ENCODE measurements at places on chromosomes 11 and 22.

GRCh38 chr22:46196278-46196677, 46.0 kb downstream of the PPARA start:
- no peak for DNase-seq

DNA sequence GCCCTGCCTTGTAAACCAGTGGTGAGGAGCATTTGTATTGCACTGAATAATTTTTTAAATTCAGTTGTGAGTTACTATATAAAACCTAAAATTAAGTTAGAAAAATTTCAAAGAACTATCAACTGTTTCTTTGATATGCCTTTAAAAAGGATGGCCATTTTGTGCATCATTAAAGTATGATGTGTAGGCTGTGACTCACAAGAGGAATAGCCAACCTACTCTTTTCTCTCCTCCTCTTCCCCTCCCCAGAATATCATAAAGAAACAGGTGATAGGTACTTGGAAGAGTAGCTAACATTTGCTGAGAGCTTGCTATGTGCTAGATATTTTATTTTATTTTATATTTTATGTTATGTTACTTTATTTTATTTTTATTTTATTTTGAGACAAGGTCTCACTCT, 10.6 kb upstream of the PIK3C2A start:
- no peak for DNase-seq

DNA sequence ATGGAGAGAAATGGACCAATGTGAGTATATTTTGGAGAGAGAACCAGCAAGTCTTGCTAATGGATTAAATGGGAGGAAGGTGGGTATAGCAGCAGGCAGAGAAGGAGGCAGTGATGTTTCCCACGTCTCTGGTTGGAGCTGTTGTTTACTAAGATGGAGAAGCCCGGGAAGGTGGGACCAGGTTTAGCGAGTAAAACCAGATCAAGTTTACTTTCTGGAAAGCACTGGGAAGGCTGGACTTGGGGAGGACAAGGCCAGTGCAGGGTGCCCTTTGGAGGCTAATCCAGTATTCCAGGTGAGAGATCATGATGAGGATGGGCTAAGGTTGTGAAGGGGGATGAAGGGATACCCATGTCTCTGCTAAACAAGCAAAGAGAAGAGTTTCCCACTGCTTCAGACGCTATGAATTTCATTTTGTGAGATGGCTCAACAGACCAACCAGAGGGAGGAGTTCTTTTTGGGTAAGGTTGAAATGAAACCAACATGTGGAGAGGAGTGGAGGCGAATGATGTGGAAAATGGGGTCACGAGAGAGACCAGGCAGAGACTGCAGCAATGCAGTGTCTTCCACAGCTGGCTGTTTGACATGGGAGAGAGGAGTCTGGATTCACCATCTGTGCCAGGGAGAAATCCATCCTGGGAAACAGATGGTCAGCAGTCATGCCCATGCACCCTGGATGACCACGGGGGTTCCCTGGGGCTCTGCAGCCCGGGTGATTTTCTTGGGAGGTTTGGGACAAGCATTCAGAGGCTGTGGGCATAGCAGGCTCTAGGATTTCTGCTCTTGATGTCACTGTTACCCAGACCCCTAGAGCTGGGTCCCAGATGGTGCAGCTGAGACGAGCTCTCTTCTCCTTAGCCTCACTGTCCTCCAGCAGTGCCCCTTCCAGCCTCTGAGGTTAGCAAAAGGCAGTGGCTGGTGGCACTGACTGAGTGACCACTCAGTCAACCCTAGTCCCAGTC, 24.9 kb downstream of the COMMD9 start:
- DNase-seq: no peak

- DNase-seq: no peak
These were observed 36.7 kb upstream of the B3GNT6 start for GRCh38 chr11:76997512-76997911.

GRCh38 chr11:120398132-120398531, 61.9 kb downstream of the ARHGEF12 start:
- DNase-seq: no peak

- no peak for DNase-seq
These were observed 19.2 kb upstream of the GALNT18 start for GRCh38 chr11:11640996-11641395.

DNA sequence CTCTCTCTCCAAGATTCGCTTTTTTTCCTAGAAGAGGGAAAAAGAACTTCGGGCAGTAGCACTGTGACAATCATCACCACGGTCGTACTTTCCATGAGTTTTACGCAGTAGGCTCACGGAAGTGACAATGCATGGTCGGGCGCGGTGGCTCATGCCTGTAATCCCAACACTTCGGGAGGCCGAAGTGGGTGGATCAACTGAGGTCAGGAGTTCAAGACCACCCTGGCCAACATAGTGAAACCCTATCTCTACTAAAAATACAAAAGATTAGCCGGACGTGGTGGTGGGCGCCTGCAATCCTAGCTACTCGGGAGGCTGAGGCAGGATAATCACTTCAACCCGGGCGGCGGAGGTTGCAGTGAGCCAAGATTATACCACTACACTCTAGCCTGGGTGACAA, 23.4 kb downstream of the GRAP2 start:
- DNase-seq: no peak

GRCh38 chr11:102669664-102670063, 35.9 kb downstream of the MMP27 start:
- DNase-seq: no peak

- no peak for DNase-seq
These were observed 859 bp upstream of the FGF19 start for GRCh38 chr11:69704508-69705253.

GRCh38 chr22:48105259-48105658, 1342.8 kb downstream of the TBC1D22A start:
- no peak for DNase-seq

DNA sequence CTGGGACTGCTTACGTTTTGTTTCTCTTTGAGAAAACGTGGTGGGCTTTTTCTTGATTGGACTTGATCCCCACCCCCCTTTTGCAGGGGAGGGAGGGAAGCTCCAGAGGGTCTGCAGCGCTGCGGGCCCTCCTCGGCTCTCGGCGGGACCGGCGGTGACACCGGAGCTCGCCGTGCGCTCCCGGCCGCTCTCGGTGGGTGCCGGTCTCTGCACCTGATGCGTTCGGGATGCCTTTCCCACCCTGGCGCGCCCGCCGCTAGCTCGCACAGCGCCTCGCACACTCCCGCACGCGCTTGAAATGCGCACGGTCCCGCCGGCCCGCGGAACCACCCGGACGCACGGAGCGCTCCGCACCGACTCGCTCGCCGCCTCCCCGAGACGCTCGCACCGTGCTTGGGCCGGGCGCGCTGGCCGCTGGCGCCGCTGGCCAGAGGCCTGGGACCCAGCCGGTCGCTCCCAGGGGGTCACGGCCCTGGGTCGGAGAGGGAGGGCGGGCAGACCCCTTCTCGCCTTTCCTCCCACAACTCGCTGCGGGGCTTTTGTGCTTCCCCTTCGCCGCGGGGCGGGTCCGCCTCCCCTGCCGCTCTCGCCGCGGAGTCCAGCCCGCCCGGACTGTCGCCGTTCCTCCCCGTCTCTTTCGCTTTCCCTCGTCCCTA, 1.0 kb downstream of the ZBTB16 start:
- DNase-seq: no peak

- DNase-seq: no peak
These were observed 174.0 kb upstream of the MTMR2 start for GRCh38 chr11:96097844-96098421.

DNA sequence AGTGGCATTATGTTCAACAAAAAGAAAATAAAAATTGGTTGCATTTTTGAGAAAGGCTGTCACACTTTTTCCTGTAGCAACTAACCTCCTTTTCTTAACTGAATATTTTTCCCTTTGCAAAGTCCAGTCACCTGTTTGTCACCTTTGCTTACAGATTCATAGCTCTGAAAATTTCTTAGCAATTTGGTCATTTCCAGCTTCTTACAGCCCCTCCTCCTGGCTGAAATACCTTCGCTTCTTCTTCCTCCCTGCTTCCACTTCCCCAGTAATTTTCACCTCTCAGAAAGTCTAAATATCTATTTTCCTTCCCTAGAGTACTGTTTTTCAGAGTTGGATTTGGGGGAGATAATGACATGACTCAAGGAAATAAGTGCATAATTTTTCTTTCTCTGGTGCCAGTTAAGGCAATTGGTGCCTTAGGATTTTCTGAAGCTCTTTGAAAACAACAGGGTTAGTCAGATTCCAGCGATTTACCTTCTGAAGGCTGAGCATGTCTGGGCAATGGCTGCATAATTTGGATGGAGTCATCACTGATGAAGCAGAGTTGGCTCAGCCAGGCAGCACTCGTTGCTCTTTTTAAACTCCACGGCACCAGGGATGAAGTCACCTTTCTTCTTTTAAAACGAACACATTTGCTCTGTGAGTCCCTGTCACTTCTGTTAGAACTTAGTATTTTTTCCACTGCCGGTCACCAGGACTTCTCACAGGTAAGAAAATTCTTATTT, 62.1 kb upstream of the AMOTL1 start:
- no peak for DNase-seq

DNA sequence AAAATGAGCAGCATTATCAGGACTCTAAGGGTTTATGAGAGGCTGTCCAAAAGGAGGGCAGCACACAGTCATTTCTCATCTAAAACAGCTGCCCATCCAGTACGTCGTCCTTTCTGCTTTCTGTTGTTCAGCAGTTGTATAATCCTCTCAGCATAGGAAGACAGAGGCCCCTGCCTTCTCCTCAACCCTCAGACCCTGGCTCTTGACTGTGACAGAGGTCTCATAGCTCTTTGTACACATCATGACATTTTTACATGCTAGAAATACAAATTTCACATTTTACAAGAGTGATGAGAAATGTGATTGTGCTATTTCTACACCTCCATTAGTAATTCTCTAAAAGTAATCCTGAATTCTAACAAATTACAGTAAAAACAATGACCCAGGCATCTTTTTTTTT, 36.2 kb upstream of the ZC3H12C start:
- DNase-seq: no peak

DNA sequence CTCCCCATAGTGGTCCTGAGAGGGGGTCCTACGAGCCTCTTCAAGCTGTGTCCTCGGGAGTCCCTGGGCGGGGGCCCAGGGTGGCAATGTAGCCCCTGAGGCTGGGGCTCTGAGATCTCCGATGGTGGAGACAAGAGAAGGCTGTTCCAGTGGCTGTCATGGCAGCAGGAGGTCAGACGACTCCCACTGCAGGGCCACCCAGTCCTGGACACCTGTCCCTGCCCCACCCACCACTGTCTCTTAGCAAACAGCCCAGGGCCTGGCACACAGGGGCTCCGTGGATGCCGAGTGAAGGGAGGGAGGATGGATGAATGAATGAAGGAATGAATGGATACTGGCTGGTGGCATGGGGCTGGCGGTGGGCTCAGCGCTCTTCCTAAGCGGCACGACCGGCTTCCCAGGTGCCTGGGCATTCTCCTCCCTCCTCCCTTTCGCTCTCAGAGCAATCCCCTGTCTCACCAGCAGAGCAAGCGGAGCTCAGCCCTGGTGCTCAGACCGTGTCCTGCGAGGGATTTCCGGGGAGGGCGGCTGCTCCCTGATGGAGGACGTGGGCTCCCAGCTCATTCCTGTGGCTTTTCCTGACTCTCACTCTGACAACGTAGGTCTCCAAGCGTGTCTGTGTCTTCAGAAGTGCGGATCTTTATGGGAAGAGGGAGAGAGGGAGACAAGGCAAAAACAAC, 1272.6 kb downstream of the BRD1 start:
- no peak for DNase-seq

Data from activated T-helper 1 cell treated with Interleukin-2 at 50 U/mL for 16 hours (primary cell).